ENCODE measurements at places on chromosomes 1 and 21.

GRCh38 chr1:93768380-93768863 is 86.8 kb upstream of the BCAR3 start:
- peak; percentile 45 for DNase-seq

DNA sequence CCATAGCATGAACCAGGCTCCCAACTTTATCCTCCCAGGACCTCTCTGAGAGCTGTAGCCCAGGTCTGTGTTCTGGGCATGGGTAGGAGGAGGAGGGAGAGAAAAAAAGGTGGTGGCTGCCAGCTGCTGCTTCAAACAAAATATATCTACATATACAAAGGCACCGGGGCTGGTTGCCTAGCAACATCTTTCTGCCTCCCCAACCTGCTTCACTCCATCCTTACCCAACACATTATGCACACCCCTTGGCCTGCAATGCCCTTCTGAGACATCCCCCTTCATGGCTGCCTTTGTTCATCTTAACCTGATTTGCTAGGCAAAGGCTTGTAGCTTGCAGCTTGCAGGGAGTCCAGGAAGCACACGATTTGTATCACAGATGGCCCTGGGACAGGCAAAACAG is 27.2 kb upstream of the ATP1A1 start:
- DNase-seq: no peak

- DNase-seq: no peak
Observed at GRCh38 chr1:152758636-152759035, 811 bp downstream of the KPRP start.

DNA sequence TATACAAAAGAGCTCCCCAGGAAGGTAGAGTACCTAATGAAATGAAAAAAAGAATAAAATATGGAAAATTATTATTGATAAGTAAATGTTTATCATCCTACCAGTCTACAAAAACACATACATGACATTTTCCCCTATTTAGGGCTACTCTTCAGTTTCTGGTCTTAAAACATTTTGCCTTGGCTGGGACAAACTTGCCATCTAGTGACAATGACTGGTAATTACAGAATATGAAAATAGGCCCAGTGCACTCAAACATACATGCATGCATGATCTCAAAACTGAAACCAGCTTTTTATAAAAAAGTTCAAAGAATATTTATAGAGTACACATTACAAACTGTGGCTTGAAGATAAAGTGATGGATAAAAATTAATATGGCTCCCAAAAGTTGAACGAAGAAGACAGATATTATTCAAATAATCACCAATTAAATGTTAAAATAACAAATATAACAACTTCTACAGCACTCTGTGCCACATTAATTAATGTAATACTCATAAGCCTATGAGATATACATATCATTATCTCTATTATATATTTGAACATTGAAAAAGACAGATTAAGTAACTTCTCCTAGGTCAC is 10.5 kb upstream of the RNPC3 start:
- peak; percentile 84 for DNase-seq

- DNase-seq: no peak
Observed at GRCh38 chr1:37124501-37124900, 90.2 kb upstream of the GRIK3 start.

- DNase-seq: no peak
Observed at GRCh38 chr1:223001653-223002634, 141.1 kb downstream of the TLR5 start.

GRCh38 chr1:100582943-100583342 is 45.0 kb downstream of the GPR88 start:
- DNase-seq: no peak

DNA sequence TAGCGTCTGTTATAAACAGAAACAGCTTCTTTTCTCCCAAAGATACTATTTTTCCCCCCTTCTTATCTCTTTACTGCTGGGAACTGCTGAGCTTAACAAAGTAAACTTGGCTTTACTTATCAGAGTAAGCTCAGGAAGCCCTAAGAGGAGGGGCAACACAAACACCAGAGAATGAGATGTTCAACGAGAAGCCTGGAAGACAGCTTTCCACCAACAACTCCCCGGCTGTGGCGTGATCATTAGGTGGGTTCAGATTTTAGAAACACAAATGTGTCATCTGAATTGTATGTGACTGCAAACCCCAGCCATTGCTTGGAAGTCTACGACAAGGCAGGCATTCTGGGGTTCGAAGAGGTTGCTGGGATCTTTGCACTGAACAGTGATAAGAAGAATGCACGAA is 181.2 kb upstream of the ESRRG start:
- no peak for DNase-seq

DNA sequence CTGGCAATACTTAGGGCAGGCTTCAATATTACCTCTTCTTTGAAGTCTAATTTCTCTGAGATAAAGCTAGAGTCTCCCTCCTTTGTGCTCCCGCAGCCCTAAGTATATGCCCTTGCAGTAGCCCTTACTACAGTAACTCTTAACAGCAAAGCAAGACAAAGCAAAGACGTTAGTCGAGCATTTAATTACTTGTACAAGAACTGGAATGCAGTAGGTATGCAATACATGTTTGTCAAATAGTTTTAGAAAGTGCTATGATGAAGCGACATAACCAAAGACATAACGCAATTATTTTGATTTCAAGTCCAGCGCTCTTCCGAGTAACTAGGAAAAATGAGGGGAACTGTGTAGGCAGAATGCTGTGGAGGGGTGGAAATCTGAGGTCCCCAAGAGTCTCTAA is 1.6 kb downstream of the P3H1 start:
- DNase-seq: no peak

GRCh38 chr1:75630004-75630594 is 19.2 kb upstream of the SLC44A5 start:
- no peak for DNase-seq

GRCh38 chr1:5637171-5637570 is 355.1 kb downstream of the NPHP4 start:
- DNase-seq: peak; percentile 8

- DNase-seq: peak; percentile 71
Observed at GRCh38 chr1:65310078-65310587, 790 bp downstream of the DNAJC6 start.

DNA sequence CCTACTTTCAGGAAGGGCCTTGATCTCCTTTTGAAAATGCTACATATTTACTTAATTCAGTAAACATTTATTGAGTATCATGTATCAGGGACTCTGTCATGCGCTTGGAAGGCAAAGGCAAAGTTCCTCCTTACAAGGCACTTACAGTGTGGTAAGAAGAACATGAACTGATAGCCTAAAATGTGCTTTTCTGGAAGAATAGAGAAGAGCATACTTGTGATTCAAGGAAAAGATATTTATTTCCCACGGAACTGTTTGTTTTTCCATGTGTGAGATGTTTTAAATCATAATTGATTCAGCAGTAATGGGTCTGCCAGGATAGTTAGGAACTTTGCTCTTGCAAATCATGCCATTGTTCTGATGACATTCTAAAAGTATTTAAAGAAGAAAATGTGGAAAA is 110.1 kb upstream of the ZNHIT6 start:
- DNase-seq: no peak

- no peak for DNase-seq
Observed at GRCh38 chr21:36676039-36676950, 22.6 kb upstream of the SIM2 start.

DNA sequence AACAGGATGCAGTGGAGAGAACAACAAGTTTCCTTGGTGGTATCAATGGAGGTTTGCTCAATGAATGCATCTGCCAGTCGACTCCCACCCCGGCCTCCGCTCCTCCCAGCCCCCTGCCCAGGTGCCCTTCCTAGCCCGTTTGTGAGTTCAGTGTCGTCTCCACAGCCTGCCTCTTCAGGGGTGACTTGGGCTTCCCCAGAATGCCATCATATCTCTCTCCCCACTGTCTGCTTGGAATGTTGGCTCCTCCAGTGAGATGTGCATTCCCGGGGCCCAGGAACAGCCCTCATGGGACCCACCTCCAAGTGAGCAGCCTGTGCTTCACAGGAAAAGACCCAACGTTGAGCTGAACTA is 30.5 kb downstream of the MATN1 start:
- no peak for DNase-seq

- DNase-seq: no peak
Observed at GRCh38 chr1:57620605-57621004, 196.7 kb upstream of the DAB1 start.

GRCh38 chr1:162950187-162950586 is 89.2 kb upstream of the CCDC190 start:
- no peak for DNase-seq

GRCh38 chr1:229848752-229849677 is 218.0 kb upstream of the GALNT2 start:
- peak; percentile 38 for DNase-seq

GRCh38 chr1:234589064-234589800 is 20.7 kb downstream of the IRF2BP2 start:
- no peak for DNase-seq

GRCh38 chr1:210260096-210260495 is 27.5 kb downstream of the SERTAD4 start:
- peak; percentile 54 for DNase-seq

GRCh38 chr1:30465096-30465495 is 258.3 kb downstream of the MATN1 start:
- DNase-seq: no peak

- DNase-seq: no peak
Observed at GRCh38 chr1:10591010-10591409, 116.3 kb downstream of the PEX14 start.
